ENCODE measurements at places on chromosomes 12 and 14.

DNA sequence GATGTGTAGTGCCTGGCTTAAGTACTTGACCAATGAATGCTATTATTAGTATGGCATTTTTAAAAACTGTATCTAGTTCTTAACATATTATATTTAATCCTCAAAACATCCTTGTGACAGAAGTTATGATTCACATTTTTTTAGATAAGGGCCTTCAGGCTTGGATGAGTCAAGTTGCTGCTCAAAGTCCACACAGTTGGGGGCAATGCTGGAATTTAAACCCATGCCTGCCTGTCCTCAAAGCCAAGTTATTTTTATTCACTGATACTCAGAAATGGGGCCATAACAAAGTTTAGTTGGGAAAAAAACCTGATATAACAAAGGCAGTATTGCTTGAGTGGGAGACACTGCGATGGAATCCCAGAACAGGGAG lies 50.6 kb downstream of the RFX4 start:
- no peak for DNase-seq

GRCh38 chr12:76547526-76547925 lies 12.0 kb downstream of the OSBPL8 start:
- no peak for DNase-seq

- DNase-seq: peak; percentile 42
Observed at GRCh38 chr12:43957732-43958372, 122.0 kb downstream of the TMEM117 start.

- DNase-seq: no peak
Observed at GRCh38 chr14:57617510-57617909, 123.9 kb upstream of the CCDC198 start.

- peak; percentile 78 for DNase-seq
Observed at GRCh38 chr14:72665259-72665658, 228.6 kb downstream of the DPF3 start.

- no peak for DNase-seq
Observed at GRCh38 chr14:71403656-71404055, 496.4 kb downstream of the PCNX1 start.

DNA sequence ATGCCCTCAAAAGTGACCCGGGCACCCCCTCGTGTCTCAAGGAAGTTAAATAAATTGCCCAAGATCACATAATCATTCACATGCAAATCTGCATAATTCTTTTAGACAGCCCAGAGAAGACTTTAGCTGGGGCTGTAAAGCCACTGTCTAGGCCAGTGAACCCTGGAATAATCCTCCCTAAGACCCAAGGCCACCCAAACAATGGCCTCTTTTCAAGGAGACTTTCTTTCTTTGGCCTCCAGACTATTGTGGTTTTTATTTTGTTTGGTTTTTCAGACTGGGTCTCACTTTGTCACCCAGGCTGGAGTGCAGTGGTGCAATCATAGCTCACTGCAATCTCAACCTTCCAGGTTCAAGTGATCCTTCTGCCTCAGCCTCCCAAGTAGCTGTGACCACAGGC lies 10.6 kb downstream of the SVOP start:
- no peak for DNase-seq

- no peak for DNase-seq
Observed at GRCh38 chr12:94855853-94856252, 147.6 kb downstream of the NDUFA12 start.

DNA sequence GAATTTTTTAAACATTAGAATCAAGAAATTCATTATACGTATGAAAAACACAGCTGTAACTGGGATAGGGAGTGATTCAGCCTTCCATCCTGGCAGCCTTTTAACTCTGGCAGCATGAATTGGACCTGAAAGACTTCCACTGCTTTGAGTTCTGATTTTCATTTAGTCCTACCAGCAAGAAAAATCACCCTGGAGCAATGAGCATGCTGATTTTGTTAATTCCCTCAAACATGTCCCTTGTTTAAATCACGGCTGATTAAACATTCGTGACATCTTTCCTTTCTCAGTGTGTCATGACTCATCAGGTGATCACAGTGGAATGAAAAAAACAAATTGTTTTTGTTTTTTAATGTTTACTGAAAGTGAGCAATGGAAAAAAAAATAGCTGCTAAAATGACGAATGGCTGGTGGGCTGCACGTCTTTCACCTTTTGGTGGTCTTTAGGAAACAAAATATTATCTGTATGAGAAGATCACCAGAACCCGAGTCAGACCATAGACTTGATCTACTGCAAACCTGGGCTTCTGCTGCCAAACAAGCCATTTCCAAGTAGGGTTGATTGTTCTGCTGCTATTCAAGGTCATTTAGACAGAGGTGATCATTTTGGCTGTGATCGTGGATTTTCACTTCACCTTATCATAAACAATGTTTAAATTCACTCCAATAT lies 67.0 kb upstream of the CAND1 start:
- DNase-seq: no peak

- DNase-seq: peak; percentile 19
Observed at GRCh38 chr12:20629414-20630156, 65.5 kb upstream of the SLCO1C1 start.

DNA sequence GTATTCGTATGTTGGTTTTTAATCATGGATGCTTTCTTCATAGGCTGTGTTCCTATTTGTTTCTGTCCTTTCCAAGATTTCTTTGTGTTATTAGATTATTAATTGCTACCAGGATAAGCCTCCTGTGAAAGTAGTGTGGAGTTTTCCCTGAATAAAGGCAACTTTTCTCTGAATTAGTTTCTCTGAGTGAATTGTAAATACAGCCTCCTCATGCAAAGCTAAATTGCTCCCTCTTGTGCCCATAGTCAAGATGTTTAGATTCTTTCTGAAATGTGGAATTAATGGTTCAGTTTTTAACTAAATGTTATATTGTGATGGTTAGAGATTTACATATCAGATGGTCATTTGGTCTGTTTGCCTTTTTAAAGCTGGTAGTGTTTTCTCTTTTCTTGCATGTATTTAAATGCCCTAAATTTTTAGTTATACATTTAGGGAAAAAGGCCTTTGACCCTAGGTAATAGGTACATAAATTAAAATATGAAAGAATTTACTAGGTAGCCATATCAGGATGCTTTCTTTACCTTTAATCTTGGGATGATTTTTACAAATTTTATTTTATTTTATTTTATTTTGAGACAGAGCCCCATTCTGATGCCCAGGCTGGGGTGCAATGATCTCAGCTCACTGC lies 8.9 kb downstream of the APAF1 start:
- DNase-seq: peak; percentile 32

- DNase-seq: no peak
Observed at GRCh38 chr14:87052646-87053225, 940.2 kb downstream of the GALC start.

GRCh38 chr14:104680806-104681688 lies 8.4 kb upstream of the INF2 start:
- DNase-seq: peak; percentile 93

DNA sequence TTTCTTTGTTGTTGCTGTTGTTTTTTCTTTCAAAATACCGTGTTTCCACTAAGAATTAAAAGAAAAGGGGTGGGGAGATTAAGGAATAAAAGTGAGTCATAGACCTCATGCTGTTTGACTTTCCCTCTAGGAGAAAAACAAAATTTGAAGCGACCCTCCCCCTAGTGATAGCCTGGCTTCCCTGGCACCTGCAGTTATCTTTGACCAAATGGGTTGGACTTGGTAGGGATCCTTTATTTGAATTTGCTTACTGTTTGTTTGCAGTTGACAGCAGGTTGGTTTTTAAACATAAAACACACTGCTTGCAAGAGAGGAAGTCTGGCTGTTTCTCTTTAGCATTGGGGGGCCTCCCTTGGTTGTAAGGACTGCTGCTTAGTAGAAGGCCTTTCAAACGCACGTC lies 14.0 kb downstream of the OTX2 start:
- no peak for DNase-seq

DNA sequence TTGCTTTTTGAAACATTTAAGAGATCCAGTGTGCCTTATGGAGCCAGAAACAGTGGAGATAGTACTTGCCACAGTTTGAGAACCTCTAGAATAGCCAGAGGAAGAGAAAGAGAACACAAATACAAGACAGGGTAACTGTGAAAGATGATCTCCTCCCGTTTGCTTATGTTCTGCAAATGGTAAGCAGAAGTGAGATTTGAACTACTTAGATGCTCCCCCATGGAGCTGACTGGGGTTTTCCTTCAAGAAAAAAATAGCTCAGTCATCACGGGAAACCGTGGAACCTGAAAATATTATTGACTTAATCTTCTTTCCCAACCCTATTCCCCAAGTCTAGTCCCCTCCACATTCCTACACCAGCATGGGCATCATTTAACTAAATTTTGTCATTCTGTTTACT lies 87.1 kb downstream of the KIF21A start:
- no peak for DNase-seq

DNA sequence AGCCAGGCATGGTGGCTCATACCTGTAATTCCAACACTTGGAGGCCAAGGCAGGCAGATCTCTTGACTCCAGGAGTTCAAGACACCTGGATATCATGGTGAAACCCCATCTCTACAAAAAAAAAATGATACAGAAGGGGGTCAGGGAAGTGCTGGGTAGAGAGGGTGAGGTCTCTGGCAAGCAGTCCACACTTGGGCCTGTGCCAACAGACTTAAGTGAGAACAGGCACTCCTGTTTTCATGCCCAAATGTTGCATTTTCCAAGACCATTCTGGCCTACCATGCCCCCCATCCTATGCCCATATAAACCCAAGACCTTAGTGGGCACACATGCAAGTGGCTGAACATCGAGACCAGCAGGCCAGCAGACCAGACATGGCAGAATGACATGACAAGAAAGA lies 16.0 kb upstream of the CMAS start:
- no peak for DNase-seq

GRCh38 chr14:94689985-94690400 lies 77.8 kb downstream of the SERPINA3 start:
- no peak for DNase-seq

GRCh38 chr14:68736471-68736871 lies 56.4 kb downstream of the ZFP36L1 start:
- no peak for DNase-seq

GRCh38 chr14:37289688-37290087 lies 92.0 kb downstream of the MIPOL1 start:
- DNase-seq: no peak

DNA sequence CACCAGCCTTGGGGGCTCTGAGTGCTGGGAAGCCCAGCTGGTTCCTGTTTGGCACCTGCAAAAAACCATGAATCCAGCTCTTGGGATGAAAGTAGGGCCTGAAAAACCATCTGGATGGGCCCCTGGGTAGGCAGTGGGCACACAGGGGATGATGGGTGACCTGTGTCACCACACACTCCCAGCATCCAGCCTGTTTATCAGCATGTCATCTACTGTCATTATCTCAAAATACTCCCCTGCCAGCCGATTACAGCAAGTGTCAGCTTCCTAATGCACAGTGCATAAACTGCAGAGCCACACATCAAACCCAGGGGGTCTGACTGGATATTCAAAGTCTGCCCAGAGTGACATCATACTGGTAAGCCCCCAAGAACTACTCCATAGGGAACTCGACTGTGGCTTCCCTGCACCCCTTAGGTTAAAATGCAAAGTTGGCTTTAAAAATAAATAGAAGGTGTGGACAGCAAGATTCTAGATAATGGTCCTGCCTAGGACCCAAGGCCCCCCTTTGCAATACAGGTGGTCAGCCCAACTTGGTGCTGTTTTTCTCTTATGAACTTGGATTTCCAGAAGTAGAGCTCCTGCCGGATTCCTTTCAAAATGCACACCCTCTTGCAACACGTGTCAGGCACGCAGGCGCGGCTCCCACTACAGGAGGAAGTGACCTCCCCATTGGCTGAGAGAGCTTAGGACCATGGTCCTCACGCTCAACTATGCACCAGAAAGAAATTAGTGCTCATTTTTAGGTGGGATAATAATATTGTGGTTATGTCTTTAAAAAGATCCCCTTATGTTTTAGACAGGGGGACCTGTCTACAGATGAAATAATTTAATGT lies 94.1 kb downstream of the GCH1 start:
- no peak for DNase-seq

DNA sequence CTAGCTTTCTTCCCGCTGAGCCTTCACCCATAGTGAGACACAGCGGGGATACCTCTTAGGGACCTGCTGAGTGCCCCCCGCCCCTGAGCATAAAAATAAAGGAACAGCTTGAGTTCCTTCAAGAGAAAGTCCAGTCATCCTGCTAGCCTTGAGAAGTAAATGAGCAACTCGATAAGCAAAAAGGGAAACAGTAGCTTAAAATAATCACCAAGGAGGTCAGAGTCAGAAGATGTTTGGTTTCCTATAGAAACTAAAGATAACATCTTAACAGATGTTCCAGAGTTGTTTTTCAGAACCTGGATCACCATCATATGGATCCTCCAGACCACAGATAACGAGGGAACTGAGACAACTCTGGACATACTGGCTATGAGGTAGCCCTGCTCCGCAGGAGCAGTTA lies 94.0 kb downstream of the BCAT1 start:
- peak; percentile 8 for DNase-seq

DNA sequence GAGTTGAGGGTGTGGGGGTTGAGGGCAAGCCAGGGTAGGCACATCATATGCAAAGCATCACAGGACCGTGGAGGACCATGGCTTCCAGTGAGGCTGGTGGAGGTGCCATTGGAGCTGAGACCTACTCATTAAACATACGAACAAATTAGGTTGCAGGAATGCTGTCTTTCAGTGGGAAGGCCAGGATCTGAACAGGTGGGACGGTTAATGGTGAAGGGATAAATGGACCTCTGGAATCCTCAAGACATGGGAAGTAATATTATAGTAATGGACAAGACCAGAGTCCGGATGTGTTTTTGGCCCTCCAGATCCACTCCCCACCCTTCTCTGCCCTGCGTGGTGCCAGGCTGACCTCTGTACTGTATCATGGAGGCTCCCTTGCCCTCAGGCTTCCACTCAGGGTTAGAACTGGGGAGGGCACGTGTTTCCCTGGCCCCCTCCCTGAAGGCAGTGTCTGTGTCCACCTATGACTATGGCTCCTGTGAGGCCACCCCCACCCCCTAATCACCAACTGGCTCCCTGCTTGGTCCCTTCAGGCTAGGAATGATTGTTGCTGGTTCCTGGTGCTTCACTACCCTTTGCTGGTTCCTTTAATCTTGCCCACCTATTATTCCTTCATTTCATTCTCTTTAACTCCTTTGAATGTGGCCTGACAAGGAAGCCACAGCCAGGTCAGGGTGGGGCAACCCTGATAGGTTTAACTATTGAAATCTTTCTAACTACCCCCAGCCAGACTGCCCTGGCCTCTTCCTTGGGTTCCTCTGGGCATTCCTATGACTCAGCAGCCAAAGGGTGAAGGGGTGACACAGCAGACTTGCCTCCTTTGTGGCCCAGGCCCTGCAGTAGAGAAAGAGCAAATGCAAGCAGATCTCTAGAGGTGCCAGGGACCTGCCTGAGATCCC lies 10.7 kb downstream of the DHRS2 start:
- no peak for DNase-seq

- DNase-seq: no peak
Observed at GRCh38 chr14:24960816-24961215, 89.1 kb downstream of the STXBP6 start.

- peak; percentile 88 for DNase-seq
Observed at GRCh38 chr12:6553051-6553868, 2.6 kb downstream of the IFFO1 start.

- DNase-seq: no peak
Observed at GRCh38 chr12:131547555-131547954, 163.3 kb upstream of the SFSWAP start.

DNA sequence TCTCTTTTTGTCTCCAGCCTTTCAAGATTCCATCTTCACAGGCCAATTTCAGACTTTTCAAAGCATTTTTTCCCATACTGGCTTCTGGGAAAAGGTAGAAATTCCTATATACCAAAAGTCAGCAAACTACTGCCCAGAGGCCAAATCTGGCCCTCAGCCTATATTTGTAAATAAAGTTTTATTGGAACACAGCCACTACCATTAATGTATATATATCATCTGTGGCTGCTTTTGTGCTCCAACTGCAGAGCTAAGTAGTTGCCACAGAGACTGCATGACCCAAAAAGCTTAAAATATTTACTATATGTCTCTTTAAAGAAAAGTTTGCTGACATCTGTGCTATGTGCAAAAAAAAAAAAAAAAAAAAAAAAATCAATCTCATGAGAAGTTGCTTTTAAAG lies 76.3 kb downstream of the KSR2 start:
- no peak for DNase-seq
